Progenitor cell of endocrine pancreas (in vitro differentiated cells): ENCODE measurements at places on chromosomes 11 and 22. TPM values are rescaled to one million over a fixed set of nuclear protein-coding genes. Genes with fewer than 3 reads are reported as not detected.

DNA sequence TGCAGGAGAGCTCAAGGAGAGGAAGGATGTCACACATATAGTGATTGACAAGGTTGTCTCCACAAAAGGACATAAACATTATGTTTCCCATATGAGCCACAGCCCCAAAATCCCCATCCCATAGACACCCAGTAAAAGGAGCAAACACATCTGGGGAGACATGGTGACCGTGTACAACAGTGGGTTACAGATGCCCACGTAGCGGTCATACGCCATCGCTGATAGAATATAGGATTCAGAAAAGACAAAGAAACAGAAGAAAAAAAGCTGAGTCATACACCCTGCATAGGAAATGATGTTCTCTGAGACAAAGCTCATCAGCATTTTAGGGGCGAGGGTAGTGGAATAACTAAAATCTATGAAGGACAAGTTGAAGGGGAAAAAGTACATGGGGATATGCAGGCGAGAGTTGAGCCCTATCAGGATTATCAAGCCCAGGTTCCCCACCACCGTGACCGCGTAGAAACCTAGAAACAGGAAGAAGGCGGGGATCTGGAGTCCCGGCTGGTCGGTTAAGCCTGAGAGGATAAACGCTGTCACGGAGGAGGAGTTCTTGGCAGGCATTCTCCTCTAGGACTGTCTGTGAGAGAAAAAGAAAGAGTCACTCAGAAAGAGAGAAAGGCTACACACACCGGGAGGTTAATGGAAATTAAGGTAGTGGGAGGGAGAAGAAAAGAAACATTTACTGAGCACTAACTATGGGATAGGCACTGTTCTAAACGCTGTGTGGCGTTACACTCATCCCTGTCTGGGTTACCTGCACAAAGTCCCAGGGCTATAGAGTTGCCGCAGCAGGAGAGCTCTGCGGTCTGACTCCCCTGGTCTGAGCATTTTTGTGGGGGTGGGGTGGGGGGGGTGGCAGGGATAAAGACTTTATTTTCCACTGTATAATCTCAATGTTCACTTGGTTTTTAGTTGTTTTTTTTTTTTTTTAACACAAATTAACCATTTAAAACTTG is 36.1 kb upstream of the OR8B8 start:
- peaks cover 9% of the 10 kb centered on the region for H3K4me1 ChIP-seq
- no peak overlapping the region for H3K27ac ChIP-seq
- no peaks in the 10 kb centered on the region for H3K36me3 ChIP-seq
- peak overlapping the region; percentile 67 for H3K4me3 ChIP-seq

DNA sequence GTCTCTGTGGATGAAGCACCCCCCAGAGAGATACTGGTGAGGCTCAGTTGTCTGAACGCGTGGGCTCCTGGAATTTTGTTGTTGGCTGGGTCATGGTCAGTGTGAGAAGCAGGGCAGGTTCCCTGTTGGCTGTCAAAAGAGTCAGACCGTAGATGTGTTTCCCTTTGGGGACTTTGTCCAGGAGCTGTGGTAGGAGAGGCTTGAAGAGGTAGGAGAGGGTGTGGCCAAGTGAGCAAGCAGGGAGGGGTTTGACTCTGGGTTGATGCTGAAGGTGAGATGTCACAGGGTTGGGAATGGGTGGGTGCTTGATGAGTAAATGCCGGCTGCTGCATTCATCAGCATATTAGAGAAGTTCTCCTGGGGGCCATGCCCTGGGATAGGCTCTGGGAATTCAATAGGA is 803.2 kb downstream of the TBC1D22A start:
- no peak for DNase-seq
- H3K4me3 ChIP-seq, result no peak overlapping the region
- no peaks in the 10 kb centered on the region for H3K4me1 ChIP-seq

GRCh38 chr11:96036863-96037262 is 113.0 kb upstream of the MTMR2 start:
- no peak overlapping the region for H3K27ac ChIP-seq
- peaks cover 14% of the 10 kb centered on the region for H3K36me3 ChIP-seq
- H3K27me3 ChIP-seq, result no peaks in the 10 kb centered on the region
- H3K4me3 ChIP-seq, result no peak overlapping the region
- no peak for DNase-seq

GRCh38 chr11:44939673-44940395 is 10.8 kb downstream of the TP53I11 start:
- DNase-seq, result no peak
- H3K27me3 ChIP-seq, result no peaks in the 10 kb centered on the region
- H3K4me3 ChIP-seq, result no peak overlapping the region
- peaks cover 7% of the 10 kb centered on the region for H3K4me1 ChIP-seq

- no peak overlapping the region for H3K4me3 ChIP-seq
- no peak overlapping the region for H3K27ac ChIP-seq
- peaks cover 6% of the 10 kb centered on the region for H3K4me1 ChIP-seq
- peaks cover 5% of the 10 kb centered on the region for H3K36me3 ChIP-seq
- H3K27me3 ChIP-seq, result no peaks in the 10 kb centered on the region
Measured at GRCh38 chr11:126293726-126294125, 10.1 kb upstream of the DCPS start.

GRCh38 chr11:103907548-103908455 is 128.6 kb upstream of the DDI1 start:
- H3K4me3 ChIP-seq, result no peak overlapping the region
- no peak for DNase-seq
- H3K36me3 ChIP-seq, result peaks cover 5% of the 10 kb centered on the region
- H3K27me3 ChIP-seq, result no peaks in the 10 kb centered on the region

DNA sequence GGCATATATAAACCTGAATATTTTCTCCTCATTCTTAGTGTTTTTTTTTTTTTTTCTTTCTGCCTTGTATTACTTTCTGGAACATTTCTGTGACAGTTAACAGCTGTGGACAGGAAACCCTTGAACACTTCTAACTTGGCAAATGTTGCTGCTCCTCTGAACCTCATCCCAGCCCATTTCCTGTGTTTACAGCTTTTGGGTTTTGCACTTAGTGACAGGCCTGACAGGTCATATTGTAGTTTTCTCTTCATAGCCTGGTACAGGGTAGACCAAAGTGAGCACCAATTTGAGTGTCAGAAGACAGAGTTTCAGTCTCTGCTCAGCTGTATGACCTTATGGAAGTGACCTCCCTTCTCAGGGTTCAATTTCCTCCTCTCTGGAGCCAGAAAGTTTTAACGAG is 91.6 kb downstream of the STIM1 start:
- DNase-seq, result no peak
- H3K4me1 ChIP-seq, result peaks cover 12% of the 10 kb centered on the region
- no peaks in the 10 kb centered on the region for H3K27me3 ChIP-seq
- H3K27ac ChIP-seq, result no peak overlapping the region
- H3K4me3 ChIP-seq, result no peak overlapping the region

The FADS2 gene
- total RNA-seq, result 399 and 402 TPM in 2 replicates

The RIMBP3C gene
- total RNA-seq, result 1.2 TPM in 1 of 2 replicates, not detected in the other

The SMCO4 gene
- 25.9 and 26.5 TPM in 2 replicates for total RNA-seq
